Hippocampal formation (tissue), 2 donors: ENCODE measurements at places on chromosomes 4 and X.
A peak's percentile ranks its signal among the peaks of the same experiment; 100 is the strongest.

DNA sequence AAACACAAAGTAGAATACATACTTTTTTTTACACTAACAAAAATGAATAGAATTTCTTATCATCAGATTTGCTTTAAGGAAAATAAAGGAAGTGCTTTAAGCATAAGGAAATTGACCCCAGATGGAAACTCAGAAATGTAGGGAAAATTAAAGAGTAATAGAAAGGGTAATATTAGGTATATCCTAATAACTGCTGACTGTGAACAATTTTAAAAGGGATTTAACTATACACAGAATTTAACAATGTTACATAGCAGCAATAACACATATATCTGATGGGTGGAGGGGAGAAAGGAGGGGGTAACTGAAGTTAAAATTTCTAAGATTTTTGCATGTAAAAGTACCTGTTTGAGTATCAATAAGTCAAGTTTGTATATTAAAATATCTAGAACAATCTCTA lies 8.6 kb downstream of the CDKL2 start:
- DNase-seq, result no peak

- DNase-seq, result no peak
Observed at GRCh38 chrX:16722481-16722880, 3.1 kb downstream of the SYAP1 start.

- DNase-seq, result no peak
Observed at GRCh38 chrX:11434607-11435006, 141.4 kb downstream of the AMELX start.

GRCh38 chrX:15157624-15158023 lies 112.3 kb downstream of the ASB9 start:
- DNase-seq, result no peak

DNA sequence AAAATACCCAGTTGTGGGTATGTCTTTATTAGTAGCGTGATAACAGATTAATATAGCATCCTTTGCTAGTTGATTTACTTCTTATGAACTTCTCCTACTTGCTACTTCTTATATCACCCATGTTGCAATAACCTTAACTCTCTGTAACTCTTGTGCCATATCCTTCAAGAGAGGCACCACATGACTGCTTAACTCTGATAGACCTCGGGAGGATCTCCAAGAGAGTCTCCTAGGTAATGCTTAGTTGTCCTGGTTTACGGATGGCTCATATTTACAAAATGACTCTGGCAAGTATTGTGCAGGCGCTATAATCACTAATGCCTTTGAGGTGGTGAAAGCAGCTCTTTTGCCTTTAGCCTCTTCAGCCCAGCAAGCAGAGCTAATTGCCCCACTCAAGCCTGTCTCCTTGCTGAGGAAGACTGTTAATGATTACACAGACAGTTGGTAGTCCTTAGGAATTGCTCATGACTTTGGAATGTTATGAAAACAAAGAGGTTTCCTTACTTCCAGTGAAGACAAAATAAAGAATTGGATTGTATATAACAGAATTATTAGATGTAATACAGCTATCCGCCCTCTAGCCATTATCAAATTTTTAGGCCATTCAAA lies 1305.8 kb downstream of the PCDH7 start:
- no peak for DNase-seq

DNA sequence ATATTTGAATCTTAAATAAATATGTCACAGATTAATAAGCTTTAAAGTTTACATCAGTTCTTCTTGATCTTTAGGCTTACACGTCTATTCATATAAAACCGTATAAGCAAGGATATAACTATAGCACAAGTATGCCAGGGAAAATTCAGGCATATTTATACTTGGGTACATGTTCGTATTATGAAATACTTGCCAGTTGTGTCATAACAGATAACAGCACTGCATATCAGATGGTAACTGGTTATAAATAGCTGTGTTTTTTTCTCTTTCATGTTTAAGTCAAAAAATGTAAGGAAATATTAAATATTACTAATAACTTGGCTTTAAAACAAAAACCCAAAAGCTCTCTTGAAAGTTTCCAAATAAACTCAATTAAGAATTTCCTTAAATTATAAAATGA lies 17.5 kb downstream of the BRWD3 start:
- no peak for DNase-seq

DNA sequence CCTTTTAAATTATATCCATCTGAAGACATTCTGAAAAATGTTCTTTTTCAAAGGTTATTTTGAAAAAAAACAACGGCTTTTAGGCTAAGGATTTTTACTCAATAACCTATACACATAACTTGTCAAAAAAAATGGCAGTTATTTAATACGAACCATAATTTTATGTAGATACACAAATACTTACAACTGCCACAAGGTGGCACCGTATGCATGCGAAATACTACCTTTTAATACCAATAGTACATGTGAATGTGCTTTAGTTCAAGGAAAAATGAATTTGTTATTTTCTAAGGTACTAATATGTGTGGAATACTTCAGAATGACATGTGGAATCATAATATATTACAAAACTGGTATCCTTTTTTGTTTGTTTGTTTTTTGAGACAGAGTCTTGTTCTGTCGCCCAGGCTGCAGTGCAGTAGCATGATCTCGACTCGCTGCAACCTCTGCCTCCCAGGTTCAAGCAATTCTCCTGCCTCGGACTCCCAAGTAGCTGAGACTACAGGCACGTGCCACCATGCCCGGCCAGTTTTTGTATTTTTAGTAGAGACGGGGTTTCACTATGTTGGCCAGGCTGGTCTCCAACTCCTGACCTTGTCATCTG lies 4.6 kb upstream of the MAD2L1 start:
- DNase-seq, result peak; percentile 36

- no peak for DNase-seq
Observed at GRCh38 chr4:140095694-140096482, 58.1 kb downstream of the MAML3 start.

DNA sequence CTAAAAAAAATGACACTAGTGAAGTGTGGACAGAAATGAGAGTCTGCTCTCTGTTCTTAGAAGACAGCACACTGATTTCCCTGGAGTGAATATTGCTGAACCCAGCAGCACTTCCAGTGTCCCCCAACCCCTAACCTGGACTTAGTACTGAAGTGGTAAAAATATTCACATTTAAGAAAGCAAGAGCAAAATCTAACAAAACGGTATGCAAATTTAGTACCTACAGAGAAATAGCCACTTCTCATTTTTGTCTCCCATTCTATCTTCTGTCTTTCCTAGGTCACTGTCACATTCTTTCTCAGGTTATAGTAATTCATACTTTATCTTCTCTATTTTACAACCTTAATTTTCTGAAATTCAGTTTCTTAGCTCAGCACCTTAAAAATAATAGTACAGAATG lies 274.7 kb downstream of the CFAP299 start:
- no peak for DNase-seq

DNA sequence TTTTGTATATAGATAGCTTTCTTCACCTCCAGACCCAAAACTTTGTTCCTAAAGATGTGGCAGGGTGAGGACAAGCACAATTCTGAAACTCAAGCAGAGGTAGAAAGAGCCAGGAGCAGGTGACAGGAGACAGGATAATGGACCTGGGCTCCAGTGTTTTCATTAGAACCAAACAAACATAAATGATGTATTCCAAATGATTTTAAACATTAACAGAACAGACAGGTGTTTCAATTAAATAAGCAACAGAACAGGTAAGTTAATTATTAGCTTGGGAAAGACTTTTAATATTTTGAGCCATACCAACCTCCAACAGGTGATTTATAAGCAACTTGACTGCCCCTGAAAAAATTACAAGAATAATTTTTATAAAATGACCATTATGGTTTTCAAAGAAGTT lies 459.4 kb upstream of the LCORL start:
- no peak for DNase-seq
